ENCODE measurements at places on chromosomes 2 and 18. TPM values are rescaled to one million over a fixed set of nuclear protein-coding genes. Genes with fewer than 3 reads are reported as not detected.

Gene SERPINB13
- not detected for total RNA-seq

- H3K36me3 ChIP-seq: peaks cover 4% of the 10 kb centered on the region
- H3K27me3 ChIP-seq: peaks cover 11% of the 10 kb centered on the region
- H3K27ac ChIP-seq: no peak overlapping the region
- no peak for DNase-seq
- no peaks in the 10 kb centered on the region for H3K4me1 ChIP-seq
Observed at GRCh38 chr2:11525762-11526161, 8.1 kb upstream of the GREB1 start.

Gene SYT4
- not detected for total RNA-seq

Gene STK36
- 42.1 TPM for total RNA-seq
